ENCODE measurements at places on chromosomes 6 and 20.

- DNase-seq: no peak
Measured at GRCh38 chr6:157561929-157562810, 181.2 kb downstream of the ZDHHC14 start.

- DNase-seq: peak; percentile 20
Measured at GRCh38 chr6:43924222-43924702, 154.3 kb downstream of the VEGFA start.

- DNase-seq: no peak
Measured at GRCh38 chr6:166206066-166206465, 38.4 kb upstream of the TBXT start.

DNA sequence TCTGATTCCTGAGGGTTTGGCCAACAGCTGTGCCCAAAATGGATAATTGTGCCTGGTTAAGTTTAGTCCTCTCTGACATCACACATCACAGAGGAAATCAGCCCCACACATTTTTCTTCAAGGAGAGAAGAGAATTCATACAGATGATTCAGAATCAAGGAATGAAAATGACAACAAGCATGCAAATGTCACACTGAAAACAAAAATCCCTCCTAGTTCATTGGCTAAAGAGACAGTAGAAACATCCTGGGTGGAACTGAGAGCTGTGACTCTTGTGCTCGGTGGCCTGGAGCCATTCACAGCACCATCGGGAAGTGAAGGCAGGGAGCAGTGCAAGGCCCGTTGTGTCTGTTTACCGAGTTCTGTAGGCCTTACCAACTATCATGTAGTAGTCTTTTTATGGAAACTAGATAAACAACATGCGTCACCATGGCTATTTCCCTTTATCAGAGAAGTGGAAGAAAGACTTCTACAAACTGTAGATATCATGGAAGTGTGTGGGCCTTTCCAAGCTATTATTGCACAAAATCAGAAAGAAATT is 81.7 kb upstream of the TENT5A start:
- no peak for DNase-seq

- DNase-seq: no peak
Measured at GRCh38 chr6:56040889-56041301, 165.5 kb upstream of the BMP5 start.

- no peak for DNase-seq
Measured at GRCh38 chr6:136086686-136087085, 163.4 kb downstream of the MTFR2 start.

- DNase-seq: no peak
Measured at GRCh38 chr6:14228571-14228970, 111.0 kb downstream of the CD83 start.

DNA sequence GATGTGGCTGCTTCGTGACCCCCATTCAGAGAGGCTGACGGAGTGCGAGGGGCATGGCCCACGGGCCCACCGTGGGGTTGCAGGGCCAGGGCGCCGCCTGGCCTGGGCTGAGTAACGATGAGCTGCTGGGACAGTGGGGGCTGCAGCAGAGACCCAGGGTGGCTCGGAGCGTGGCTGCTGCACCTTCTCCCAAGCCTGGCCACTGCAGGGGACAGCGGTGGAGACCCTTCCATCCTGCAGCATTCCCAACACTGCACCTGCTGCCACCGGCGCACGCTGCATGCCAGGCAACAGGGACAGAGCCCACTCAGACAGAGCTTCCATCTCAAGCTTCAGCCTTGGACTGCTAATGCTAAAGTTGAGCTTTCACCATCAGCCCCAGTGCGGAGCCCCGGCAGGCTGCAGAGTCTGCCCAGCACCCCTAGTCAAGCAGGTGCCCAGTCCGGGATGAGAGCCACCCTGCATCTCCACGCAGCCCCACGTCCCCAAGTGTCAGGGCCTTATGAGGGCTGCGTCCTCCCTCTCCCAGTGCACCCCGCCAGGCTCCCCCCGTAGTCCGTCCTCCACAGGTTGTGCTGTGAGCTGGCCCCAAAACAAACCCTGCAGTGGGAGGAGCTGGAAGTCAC is 89.4 kb upstream of the AFDN start:
- DNase-seq: no peak

DNA sequence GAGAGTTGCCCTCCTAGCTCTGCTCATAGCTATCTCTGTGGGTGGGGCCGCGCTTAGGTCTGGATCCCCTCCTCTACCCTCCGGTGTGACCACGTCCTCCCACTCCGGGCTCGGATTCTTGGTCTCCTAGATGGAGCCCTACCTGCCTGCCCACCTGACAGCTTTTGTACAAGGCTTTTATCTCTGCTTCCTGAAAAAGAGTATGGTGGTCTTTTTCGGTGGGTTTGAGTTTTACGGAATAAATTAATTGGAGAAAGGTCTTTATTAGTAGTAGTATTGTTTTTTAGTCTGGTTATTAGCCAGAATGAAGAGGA is 773 bp downstream of the SMAP1 start:
- DNase-seq: no peak

DNA sequence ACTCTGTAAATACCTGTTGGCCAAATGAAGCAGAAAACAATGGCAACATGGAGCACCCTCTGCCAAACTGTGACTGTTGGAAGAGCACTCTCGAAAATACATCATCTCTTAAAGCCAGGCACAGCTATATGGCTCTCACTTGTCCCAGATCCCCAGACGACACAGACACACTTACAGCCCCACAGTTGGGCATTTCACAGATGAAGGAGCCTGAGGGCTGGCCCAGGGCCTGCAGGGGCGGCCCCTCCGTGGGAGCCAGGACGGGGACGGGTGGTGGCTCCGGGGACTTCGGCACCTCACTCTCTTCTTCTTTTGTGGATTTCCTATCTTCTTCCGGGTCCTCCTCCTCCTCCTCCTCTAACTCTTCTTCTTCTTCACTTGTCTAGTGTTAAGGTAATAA is 18.4 kb upstream of the MRPS10 start:
- DNase-seq: no peak

DNA sequence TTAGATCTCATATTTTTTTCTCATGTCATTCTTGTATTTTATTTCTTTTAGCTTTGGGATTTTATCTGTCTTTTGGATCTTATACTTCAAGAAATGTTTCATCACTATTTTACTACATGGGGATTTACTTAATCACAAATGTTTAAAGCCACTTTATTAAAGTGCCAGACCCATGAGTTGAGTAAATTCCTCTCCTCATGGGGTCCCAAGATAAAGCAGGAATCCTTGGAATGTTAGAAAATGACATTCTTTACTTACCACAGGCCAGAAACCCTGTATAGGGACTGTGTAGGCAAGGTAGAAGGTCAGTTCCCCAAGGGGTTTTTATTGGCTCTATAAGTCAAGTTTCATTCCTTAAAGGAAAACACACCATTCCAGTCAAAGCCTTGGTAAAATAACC is 28.4 kb upstream of the OR2J2 start:
- DNase-seq: no peak

GRCh38 chr6:22145823-22146677 is 150.8 kb downstream of the PRL start:
- no peak for DNase-seq

GRCh38 chr20:17391127-17391771 is 139.9 kb downstream of the BFSP1 start:
- DNase-seq: no peak

- DNase-seq: no peak
Measured at GRCh38 chr20:24589815-24590177, 120.4 kb downstream of the SYNDIG1 start.

GRCh38 chr6:118771253-118771652 is 119.9 kb upstream of the CEP85L start:
- no peak for DNase-seq

- no peak for DNase-seq
Measured at GRCh38 chr6:145924600-145924999, 39.6 kb downstream of the SHPRH start.

DNA sequence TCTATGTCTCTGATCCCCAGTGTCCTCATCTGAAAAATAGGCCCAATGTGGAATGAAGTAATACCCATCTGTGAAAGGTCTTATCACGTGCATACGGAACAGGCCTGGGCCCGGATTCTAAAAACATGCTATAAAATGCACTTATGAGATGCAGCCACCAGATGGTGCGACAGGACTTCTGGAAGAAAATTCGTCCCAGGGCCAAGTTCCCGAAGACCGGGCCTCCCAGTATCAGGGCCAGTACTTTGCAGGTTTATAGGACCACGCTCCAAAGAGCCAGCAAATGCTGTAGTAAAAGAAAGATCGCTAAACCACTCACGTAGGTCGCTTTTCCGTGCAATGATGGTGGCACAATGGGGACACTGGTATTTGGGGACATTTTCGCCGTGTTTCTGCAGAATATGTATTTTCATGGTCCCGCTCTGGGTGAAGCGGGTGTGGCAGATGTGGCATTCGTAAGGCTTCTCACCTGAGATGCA is 10.6 kb downstream of the CTCFL start:
- DNase-seq: peak; percentile 37

DNA sequence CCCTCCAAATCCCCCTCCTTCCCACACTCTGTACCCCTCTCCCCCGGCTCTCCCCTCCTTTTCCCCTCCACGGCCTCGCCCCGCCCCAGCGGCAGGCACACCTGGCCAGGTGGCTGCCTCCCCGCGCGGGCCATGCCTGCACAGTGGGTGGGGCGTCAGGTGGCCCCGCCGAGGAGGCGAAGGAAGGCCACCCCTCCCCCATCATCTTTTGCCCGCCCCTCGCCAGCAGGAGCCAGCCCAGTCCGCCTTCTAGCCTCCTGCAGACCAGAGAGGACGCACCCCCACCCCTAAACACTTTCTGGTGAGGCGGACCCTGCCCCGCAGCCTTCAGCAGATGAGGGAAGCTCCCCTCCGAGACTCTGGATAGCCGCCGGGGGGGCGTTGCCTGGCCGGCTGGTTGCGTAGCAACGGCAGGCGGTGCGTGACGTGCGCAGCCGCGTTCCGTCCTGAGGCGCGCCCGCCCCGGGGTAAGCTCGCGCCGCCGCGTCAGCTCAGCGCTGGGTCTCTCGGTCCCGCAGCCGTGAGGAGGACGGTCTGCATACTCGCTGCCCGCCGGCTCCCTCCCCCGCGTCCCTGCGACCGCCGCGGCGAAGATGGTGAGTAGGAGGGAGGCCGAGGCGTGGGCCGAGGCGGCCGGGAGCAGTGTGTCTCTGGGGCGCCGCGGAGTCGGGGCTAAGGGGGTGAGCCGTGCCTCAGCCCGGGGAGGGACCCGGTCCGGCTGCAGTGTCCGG is at the start of gene DSTN:
Gene DSTN, plus strand, starts transcription at position 460 of the 731 bp plus-strand sequence. Its CDS starts 134 bp downstream, at position 594.
- peak; percentile 66 for DNase-seq

- no peak for DNase-seq
Measured at GRCh38 chr6:150719099-150719766, 119.5 kb downstream of the PLEKHG1 start.

- DNase-seq: no peak
Measured at GRCh38 chr6:93779086-93779841, 359.9 kb upstream of the EPHA7 start.

DNA sequence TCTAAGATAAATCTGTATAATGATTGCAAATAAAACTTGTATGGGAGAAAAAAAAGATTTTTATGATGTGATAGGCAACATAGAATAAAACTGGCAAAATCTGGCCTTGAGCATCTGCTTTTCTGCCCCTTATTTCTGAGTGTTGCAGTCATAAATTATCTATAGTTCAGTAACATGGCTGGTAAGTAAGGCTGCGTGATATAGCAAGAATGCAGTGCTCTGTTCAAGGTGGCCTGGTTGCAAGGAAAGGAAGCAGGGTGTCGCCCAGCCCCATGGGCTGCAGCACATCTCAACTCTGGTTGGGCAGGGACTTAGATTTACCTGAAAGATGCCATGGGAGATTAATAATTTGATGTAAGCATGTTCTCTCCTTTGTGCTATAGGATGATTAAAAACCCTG is 579.5 kb downstream of the LMBRD1 start:
- no peak for DNase-seq

DNA sequence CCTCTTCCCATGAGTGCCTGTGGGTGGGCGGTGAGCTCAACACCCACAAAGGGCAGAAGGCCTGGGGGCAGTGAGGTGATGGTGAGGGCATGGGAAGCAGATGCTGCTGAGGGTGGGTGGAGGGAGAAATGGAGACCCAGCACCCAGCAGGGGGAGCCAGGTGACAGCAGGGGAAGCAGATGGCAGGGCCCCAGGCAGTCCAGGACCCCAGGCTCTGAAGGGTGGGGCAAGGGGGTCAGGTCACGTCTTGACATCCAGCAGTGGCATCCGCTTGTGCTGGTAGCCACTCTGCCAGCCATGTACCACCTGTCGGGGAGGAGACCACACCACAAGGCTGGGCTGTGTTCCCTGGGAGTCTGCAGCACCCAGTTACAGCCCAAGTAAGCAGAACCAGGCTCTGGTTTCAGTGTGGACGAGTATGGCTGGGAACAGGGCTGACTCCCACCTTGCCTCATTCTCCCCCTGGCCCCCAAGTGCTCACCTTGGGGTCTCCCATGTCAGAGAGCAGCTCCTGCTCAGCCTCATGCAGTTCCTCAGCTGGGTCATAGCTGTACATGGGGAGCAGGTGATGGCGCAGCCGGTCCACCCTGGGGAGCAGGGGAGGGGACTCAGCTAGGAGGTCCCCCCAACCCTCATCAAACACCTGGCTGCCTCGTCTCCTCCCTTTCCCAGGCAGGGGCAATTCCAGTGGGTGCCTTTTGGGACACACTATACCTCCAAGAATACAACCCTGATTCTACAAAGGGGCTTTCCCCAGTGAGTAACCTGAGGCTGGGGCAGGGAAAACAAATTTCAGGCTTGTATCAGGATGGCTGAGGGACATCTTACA is 2.0 kb downstream of the SMIM29 start:
- DNase-seq: no peak

Data from AML-193 (cell line).